ENCODE measurements at places on chromosomes 6 and 20.
A peak's percentile ranks its signal among the peaks of the same experiment; 100 is the strongest.

GRCh38 chr6:152117156-152118133 lies 310.0 kb downstream of the ESR1 start:
- DNase-seq, result no peak

GRCh38 chr6:168152306-168152963 lies 73.4 kb upstream of the FRMD1 start:
- no peak for DNase-seq

- DNase-seq, result no peak
These were observed 68.0 kb downstream of the PLCG1 start for GRCh38 chr20:41205313-41205712.

- peak; percentile 25 for DNase-seq
These were observed 25.0 kb downstream of the CYB5R4 start for GRCh38 chr6:83884523-83884922.

GRCh38 chr6:77123527-77123926 lies 339.8 kb downstream of the HTR1B start:
- DNase-seq, result no peak

DNA sequence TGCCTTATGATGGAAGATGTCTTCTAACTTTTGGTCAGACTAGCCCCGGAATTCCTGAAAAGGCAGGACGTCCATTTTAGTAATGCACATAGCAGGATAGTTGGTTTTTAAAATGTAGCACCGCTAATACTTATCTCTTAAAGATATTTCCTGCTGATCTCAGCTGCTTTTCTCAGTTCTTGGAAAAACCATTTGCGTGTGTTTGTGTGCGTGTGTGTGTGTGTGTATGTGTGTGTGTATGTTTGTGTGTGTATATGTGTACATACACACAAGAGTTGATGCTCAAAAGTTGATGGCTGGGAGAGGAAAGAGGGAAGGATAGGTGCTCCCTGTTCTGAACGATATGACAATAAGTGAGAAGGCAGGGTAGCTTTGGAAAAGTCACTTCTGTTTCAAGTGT lies 61.7 kb upstream of the SUPT3H start:
- DNase-seq, result no peak

DNA sequence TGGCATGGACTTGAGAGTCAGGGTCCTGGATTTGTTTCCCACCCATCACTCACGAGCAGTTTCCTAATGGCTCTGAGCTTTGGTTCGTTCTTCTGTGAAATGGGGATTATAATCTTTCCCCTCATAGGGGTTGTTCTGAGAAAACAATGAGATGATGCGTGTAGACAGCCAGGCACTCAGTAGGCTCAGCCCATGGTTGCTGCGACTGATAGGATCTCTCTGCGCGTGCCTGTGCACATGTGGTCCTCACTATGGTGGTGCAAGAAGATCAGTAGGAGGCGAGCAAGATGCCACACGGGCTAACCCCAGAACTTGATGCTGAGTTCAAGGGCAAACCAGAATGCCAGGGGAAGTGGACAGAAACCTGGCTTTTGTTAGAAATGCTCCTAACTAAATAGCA lies 153.5 kb upstream of the KCNG1 start:
- no peak for DNase-seq
